Hindlimb muscle (tissue), 1 donor: ENCODE measurements at places on chromosomes 11 and 22. TPM values are rescaled to one million over a fixed set of nuclear protein-coding genes. Genes with fewer than 3 reads are reported as not detected.
A peak's percentile ranks its signal among the peaks of the same experiment; 100 is the strongest.

DNA sequence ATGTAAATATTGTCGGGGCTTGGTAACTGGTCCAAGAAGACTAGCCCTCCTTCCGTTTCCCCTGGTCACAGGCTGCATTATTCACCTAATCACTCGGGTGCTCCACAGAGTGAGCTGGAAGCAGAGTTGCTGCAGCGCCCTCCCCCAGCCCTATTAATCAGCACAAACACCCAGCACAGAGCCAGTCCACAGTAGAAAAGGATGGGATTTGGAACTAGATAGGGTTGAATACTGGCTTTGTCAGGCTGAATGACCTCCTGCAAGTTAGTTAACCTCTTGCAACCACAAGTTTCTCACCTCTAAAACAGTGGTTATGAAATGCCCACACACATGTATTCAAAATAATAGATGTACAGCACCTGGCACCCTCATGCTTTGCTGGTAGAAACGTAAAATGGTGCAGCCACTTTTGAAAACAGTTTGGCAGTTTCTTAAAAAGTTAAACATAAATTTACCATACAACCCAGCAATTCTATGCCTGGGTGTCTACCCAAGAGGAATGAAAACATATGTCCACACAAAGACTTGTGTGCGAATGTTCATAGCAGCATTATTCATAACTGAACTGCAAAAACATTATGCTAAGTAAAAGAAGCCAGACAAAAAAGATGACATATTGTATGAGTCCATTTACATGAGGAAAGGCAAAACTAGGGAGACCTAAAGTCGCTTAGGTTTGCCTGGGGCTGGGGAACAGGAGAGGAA, 31.7 kb upstream of the APLP2 start:
- no peak for DNase-seq

GRCh38 chr11:60951904-60952741, at the start of gene SLC15A3:
Gene SLC15A3, minus strand, starts transcription at chr11:60952176. Its CDS starts 625 bp downstream, at chr11:60951551.
- DNase-seq, result peak; percentile 60

DNA sequence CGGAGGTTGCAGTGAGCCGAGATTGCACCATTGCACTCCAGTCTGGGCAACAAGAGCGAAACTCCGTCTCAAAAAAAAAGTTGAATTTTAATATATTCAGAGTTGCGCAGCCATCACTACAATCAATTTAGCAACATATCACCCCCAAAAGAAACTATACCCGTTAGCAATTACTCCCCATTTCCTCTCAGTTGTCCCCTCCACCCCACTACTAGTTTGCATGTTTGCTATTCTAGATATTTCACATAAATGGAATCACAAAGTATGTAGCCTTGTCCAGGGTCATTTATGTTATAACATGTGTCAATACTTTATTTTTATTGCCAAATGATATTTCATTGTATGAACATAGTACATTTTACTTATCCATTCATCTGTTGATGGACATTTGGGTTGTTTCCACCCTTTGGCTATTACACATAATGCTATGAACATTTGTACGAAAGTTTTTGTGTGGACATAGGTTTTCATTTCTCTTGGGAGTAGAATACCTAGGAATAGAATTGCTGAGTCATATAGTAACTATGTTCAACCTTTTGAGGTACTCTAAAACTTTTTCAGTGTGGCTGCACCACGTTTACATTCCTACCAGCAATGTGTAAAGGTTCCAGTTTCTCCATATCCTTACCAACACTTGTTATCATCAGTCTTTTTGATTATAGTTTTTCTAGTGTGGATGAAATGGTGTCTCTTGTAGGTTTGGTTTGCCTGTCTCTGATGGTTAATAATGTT, 2.2 kb downstream of the ZNF143 start:
- no peak for DNase-seq

- no peak for DNase-seq
Observed at GRCh38 chr22:24952837-24953383, 394 bp downstream of the KIAA1671 start.

DNA sequence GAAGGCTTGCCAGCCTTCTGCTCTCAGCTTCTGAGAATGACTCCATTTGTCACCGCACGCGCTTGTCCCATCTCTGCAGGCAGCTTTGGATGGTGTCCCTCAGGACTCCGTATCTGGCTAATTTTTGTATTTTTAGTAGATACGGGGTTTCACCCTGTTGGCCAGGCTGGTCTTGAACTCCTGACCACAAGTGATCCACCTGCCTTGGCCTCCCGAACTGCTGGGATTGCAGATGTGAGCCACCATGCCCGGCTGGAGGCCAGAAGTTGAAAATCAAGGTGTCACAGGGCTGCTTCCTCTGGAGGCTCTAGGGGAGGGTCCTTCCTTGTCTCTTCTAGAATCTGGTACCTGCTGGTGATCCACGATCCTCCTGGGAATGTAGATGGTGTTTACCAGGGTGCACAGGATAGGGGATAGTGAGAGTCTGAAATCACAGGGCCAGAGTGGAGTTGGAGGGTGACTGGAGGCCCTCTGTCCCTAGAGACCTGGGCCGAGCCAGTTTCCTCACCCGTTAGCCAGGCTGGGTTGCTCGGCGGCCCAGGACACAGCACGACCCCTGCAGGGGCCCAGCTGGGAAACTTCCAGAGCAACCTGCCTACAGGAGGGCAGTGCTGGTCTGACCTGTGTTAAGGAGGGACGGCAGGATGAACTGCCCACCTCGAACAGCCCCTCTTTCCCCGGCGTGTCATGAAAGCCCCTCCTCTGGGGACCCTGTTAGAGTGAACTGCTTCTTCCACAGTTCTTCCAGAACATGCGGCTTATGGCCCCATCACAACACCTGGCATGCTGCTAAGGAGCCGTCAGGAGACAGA, 48.9 kb upstream of the SHANK2 start:
- DNase-seq, result no peak

DNA sequence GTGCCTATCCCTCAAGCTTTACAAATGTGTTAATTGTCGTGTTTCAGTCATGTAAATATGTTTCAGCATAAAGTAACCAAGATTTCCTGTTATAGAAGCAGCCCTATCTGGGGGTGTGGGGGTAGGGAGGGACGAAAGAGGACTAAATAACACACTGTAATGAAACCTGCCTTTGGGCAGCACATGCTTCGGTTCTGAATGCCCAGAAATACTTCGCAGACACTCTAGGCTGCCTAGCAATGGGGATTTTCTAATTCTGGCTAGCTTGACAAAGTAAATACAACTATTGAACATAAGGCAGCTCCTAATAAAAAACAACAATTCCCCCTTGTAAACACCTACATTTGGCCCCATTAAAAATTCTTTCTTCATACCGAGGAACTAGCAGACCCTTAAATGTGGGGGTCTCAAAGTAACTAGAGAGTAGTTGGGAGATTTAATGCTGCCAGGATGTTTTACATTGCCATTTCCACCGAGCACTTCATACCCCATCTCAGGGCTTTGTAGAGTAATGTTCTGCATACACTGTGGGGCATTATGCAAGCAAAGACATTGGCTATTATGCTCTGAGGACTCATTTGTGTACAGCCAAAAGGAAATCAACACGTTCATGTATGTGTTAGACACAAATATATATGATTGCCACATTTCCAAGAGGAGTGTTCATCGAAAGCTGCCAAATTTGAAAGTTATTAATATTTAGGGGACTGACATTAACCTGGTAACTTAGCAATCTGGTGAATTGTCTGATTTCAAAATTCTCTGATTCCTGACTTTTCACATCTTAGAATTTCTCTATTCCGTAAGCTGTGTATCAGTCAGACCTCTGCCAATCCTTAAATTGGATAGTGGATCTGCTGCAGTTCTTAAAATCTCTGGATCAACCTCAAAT, 42.1 kb downstream of the PAX6 start:
- no peak for DNase-seq

GRCh38 chr11:120908461-120909181, 115.3 kb upstream of the TBCEL start:
- DNase-seq, result no peak

DNA sequence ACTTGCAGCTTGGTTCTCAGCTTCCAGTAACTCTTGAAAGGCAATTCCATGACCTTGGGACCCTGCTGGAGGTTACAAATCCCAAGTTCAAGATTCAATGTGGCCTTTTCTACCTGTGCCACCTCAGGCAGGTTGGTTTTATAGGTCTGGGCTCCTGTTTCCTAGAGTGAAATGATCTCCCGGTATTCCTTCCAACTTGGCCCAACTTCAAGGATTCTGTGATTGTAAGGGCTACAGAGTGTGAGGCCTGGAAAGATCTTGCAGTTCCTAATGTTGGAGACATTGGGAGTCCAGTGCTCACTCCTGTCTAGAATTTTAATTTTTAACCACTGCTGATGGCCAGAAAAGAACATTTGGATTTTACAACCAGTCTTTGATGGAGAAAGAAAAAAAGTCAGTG, 91.6 kb downstream of the LDLRAD3 start:
- DNase-seq, result no peak

DNA sequence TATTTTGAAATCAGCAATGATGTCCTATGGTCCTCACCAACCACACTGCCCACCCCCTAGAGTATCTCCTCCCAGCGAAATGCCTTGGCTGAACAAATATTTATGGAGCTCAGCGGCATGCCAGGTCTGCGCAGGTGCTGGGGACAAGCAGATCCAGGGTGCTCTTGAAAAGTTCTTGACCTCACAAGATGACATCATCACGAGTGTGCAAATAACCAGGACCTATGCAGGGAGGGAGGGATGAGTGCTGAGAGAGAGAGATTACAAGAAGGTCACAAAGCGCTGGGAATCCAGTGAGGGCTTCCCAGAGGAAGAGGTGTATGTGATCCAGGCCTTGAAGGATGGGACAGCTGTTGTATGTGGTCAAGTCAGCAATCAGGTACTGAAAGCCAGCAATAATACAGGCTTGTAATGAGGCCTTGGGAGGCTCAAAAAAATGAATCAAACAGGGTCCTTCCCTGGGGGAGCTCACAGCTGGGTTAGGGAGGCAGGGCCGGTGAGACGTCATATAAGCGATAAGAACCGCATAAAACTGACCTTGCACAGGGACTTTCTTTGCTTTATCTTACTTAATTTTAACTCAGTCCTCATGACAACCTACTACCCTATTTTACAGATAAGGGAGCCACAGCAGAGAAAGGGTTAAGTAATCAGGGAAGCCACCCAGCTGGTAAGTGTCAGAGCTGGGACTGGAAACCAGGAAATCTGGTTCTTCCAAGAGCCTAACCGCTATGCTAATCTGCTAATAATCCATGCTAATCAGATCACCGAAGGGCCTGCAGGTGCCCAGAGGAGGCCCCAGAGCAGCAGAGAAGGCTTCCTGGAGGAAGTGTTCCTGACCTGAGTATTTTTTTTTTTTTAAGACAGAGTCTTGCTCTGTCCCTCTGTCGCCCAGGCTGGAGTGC, 8.2 kb downstream of the ARRB1 start:
- no peak for DNase-seq

Gene HTR3B
- 0.09 TPM for polyA plus RNA-seq

Gene RFPL2
- not detected for polyA plus RNA-seq

Gene ROBO4
- polyA plus RNA-seq, result 43.3 TPM
